ENCODE measurements at places on chromosomes 12 and 14.

DNA sequence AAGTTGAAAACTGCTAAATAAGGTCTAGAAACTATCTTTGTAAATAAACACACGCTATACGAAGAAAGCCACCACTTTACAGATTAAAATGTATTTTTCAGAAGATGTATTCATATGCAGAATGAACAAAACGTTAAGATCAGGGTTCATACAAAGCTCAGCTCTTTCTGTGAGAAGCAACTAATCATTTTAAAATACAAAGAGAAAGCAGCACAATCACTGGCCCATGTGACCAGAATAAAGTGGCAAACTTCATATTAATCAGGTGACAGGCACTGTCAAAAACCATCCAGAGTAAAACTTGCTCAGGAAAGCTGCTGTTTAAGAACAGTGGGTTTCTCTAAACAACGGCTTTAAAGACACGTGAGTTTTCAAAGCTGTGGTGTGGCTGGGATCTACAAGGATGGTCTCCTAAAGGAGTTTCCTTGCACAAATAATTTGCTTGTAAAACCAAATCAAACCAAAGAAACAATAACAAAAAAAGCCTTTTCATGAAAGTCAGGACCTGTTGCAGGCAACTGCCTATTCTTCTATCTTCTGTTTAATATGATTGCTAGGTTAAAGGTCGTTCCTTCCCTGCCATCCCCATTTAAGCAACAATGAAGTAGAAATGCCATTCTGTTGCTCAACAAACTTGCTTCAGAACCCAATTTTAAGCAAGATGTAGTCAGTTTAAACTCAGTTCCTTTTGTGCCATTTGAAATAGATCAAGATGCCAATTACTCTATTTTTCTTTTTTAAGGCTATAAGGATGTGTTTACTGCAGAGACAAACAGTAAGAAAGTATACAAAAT, 22.3 kb downstream of the SEL1L start:
- DNase-seq: no peak

DNA sequence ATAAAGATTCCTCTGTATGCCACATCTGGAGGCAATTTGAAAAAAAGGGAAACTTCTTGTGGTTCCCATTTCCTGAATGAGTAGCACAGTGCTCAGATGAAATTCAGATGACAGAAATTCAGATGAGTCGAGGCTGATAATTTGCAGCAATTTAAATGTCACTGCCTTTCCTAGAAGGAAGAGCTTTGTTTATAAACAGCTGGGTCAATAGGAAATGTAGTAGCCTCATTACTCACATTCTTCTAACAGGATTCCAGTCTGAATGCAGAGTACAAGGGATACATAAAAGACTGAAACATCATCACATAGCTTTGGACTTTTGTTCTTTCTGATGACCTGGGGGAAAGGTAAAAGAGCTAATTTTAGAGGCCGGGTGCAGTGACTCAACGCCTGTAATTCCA, 11.3 kb upstream of the DACT1 start:
- no peak for DNase-seq

GRCh38 chr14:50719911-50720759, 52.0 kb upstream of the SAV1 start:
- DNase-seq: no peak

DNA sequence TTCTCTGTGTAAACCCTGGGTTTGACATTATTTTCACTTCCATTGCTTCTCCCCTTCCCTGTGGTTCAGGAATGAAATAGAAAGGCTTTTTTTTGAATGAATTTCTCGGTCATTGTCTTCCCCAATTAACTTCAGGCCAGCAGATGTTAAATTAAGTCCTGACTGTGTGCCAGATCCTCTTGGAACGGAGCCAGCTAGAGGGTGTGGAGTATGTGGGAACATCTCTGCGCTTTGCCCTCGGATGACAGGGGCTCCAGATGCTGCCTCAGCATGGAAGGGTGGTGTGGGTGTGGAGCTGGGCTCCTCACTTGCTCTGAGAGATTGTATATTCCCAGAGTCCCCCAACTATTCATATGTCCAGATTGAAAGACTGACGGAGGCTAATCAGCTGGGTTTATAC, 13.1 kb downstream of the KRT85 start:
- no peak for DNase-seq
